Stimulated activated naive CD4-positive, alpha-beta T cell treated with Interleukin-2 at 50 U/mL for 16 hours (primary cell): ENCODE measurements at places on chromosomes 12 and 14.
A peak's percentile ranks its signal among the peaks of the same experiment; 100 is the strongest.

GRCh38 chr12:56838621-56839488, 75.7 kb downstream of the HSD17B6 start:
- DNase-seq = no peak

GRCh38 chr14:23573384-23574015, 5.1 kb downstream of the JPH4 start:
- no peak for DNase-seq

DNA sequence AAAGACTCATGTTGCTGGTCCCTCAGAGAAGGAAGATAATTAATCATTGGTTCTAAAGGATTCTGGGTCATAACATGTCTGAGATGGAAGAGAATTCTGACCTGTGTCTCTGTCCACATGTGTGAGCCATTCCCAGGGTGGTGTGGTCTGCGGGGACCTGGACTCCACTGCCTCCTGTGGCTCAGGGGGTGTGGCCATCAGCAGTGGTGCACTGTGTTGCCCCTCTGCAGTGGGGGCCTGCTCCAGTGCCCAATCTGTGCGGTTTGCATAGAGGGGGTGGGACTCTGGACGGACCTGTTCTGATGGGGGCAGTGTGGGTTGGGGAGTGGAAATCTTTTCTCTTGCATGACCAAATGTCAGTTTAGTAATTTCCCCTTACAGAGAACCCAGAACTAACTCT, 13.5 kb downstream of the KRT85 start:
- no peak for DNase-seq

GRCh38 chr14:95711476-95712176, 2.3 kb downstream of the TCL1A start:
- DNase-seq = no peak

- no peak for DNase-seq
These were observed 105.4 kb downstream of the TTC8 start for GRCh38 chr14:88929656-88930436.

DNA sequence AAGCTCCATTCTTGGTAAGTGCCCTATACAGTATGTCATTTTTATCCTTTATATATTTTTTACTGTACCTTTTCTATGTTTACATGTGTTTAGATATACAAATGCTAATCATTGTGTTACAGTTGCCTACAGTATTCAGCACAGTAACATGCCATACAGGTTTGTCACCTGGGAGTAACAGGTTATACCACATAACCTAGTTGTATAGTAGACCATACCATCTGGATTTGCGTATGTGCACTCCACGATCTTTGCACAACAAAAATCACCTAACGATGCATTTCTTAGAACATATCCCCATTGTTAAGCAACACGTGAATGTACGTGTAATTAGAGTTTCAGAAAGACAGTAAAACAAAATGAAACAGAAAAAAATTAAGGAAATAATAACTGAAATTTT, 11.9 kb upstream of the ANO2 start:
- DNase-seq = no peak

GRCh38 chr12:76551482-76551888, 8.1 kb downstream of the OSBPL8 start:
- DNase-seq = no peak

GRCh38 chr12:76694369-76694768, 69.5 kb upstream of the ZDHHC17 start:
- DNase-seq = no peak

DNA sequence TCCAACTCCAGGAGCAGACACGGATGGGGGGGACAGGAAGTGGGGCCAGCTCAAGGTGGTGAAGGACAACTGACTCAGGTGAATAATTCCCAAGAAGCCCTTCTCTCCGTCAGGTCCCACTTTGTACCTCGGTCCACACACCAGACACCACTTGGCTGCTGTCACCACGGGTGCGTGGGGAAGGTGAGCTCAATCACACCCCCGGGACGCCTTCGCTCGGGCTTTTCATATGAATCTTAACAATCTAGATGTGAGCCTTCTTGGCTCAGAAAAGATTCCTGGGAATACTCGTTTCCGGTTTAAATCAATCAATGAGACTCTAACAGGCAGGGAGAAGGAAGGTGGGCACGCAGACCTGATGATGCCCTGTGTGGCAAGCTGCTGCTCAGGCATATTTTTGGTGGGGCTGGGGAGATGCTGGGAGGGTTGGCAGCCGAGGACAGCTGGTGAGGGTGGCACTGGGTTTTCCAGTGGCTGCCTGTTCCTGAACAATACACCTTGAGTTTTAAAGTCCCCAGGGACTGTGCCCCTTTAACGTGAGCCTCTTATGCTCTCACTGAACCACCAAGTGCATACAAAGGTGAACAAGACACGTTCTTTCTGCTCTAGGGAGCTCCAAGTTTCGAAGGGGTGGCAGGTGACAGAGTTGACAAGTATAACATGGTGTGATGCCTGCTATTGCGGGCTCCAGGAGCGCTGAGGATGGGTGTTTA, 5.1 kb downstream of the TESC start:
- no peak for DNase-seq

DNA sequence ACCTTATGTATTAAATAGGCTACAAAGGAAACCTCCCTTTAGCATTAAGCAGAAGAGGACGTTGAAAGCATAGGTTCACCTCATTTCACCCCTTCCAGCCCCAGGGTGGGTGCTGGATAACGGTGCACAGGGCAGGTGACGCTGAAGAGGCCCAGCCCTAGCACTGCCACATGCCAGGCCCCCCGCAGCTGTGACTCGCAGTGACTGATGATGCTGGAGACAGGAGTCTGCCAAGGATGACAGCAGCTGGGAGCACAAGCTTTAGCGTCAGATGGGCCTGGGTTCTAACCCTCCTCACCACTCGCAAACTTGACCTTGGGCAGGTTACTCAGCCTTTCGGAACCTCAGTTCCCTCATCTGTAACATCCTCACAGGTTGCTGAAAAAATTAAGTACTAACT, 76.7 kb downstream of the TBK1 start:
- no peak for DNase-seq

DNA sequence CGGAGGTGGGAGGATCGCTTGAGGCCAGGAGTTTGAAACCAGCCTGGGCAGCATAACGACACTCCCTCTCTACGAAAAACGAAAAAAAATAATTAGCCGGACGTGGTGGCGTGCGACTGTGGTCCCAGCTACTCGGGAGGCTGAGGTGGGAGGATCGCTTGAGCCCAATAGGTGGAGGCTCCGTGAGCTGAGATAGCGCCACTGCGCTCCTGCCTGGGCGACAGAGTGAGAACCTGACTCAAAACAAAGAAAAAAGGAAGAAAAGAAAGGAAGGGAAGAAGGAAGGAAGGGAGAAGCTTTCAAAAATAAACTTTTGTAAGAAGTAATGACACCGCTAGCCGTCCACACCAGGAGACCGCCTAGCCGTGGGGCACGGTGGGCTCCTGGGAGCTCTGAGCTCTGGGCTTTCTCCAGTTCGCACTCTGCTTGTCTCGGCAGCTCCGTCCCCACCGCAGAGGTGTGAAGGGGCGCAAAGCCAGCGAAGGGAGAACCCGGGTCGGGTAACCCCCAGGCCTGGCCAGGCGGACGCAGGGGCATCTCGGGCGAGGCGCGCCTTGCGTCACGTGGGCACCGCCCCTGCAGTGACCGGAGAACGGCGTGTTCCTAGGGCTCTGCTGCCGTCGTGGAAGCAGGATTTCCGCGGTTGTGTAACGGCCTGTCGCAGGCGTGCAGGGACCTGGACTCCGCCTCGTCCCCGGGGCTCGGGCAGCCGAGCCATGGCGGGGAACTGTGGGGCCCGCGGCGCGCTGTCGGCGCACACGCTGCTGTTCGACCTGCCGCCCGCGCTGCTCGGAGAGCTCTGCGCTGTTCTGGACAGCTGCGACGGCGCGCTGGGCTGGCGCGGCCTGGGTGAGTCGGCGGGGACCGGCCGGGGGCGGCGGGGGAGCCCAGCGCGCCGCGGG, at the start of gene IRAK3:
IRAK3 (plus strand) TSS at position 631 of the 902 bp plus-strand sequence; CDS start at position 717, 86 bp downstream.
- DNase-seq = peak; percentile 17

DNA sequence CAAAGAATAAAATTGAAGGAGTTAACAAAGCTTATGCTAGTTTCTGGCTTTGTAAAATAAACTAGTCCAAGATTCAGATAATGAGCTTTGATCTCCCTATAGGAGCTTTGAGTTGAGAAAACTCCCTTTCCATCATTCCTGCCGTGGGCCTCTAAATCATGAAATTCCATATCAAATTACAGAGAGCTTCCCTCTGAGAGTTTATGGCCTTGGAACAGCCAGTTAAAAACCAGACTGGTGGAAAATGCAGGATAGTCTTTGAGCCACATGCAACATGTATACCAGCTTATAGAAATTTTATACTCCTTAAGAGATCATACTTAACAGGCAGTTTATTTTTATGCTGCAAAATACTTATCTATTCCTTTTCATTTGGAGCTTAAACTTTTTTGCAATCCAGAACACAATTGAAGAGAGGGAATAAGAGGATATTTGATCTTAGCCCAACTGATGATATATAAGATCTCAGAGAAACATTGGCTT, 175.8 kb upstream of the ATP2B1 start:
- no peak for DNase-seq

- no peak for DNase-seq
These were observed 36.4 kb upstream of the ATXN2 start for GRCh38 chr12:111635524-111635923.

GRCh38 chr12:127516467-127516866, 750.5 kb upstream of the TMEM132C start:
- no peak for DNase-seq

GRCh38 chr12:49098035-49098451, 3.4 kb upstream of the DHH start:
- DNase-seq = peak; percentile 54

- no peak for DNase-seq
These were observed 176.9 kb upstream of the FBXO33 start for GRCh38 chr14:39609119-39609518.

DNA sequence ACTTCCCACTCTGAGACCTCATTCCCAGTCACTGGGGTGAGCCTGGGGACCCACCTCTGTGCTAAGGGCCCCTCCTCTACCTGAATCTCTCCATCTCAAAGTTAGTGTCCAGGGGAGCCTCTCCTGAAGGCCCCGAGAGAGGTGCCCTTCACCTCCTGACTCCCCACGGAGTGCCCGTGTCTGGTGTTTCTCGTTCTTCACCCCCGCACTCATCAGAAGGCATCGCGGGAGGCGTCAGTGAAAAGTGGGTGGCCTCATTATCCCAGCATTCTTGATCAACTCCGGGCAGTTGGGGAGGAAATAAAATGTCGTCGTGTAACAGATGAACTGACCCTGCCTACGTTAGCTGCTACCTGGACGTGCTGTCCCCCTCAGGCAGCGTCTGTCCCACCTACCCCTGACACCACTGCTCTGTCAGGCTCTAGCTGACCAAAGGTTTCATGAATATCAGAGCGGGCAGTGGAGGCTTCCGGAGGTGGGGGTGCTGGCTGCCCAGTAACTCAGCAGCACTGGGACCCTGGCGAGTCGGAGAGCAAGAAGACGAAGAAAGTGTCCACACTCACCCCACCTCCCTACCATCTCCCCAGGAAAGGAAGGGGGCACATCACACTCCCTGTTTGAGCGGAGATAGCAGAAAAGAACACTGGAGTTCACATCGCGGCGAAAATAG, 102.9 kb downstream of the PIWIL1 start:
- DNase-seq = no peak

GRCh38 chr14:73248108-73248868, 11.0 kb downstream of the PAPLN start:
- no peak for DNase-seq

DNA sequence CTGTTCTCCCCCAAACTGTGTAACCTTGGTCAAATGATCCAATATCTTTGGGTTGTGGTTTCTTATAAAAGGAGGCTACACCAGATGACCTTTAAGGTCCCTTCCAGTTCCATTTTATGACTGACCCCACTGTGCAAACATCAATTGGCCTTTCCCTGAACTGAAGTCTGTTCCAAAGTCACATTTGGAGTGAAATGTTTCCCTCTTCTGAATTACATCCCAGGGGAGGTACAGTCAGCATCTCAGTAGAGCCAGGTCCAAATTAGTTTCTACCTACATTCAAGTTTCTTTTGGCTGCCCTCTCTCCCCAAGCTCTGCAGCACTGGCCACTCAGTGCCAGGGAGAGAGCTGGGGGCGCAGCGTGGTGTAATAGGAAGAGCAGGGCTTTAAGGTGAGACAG, 34.4 kb downstream of the LIMA1 start:
- DNase-seq = no peak

DNA sequence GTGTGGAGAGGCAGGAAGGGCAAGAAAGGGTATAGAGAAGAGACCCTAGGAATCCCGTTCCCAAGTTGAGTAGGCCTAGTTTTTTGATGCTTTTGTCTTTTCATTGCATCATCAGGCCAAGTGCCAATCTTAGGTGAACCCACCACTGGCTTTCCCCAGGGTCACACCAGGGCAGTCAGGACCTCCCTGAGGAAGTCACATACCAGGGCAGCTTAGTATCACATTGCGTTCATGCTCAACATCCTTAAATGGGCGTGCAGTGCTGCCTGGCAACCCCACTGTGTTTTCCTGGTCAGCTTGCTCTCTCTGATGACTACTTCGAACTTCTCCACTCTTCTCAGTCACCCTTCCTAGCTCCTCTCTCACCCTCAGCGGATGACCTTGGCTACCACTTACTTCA, 9.0 kb downstream of the ASIC1 start:
- no peak for DNase-seq

DNA sequence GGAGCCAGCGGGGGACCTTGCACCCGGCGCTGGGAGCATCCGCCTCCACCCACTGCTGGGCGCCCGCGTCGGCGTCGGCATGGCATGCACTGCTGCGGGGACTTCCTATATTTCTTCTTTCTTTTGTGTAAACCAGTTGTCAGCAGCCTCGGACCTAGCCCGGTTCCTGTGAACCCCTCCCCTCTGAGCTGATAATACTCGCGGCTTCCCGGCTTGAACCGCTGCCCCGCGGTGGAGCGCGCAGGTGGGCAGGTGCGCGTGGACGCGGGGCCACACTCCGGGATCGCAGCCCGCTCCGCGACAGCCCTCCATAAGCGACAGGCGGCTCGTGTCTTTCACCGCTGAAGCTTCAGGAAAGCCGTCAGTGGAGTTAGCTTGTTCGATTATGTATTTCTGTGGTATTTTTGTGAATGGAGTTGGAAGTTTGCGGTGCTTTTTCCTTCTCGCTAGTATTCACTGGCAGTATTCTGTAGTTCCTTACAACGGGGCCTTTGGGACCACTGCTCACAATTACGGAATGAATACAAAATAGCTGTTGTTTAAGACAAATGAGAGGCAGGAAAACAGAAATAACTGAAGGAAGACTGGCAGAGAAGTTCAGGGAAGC, 870 bp downstream of the BMAL2 start:
- peak; percentile 32 for DNase-seq

- no peak for DNase-seq
These were observed 394.3 kb downstream of the EGLN3 start for GRCh38 chr14:33556382-33557121.

DNA sequence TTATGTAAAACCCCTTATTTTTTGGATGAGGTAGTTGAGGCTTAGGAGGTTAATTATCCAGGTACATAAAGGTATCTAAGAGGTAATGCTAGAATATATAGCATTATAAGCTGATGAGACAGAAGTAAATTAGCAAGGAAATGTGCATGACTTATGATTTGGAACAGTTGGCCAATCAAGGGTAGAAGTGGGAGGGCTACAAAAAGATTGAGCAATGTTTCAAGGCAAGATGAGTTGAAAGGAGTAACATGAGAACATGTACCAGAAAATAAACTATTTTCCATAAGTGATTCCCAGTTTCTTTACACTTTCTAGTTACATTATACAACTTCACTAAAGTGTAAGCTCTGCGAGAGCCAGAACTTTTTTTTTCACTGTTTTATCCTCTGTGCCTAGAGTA, 290.9 kb downstream of the LRIG3 start:
- no peak for DNase-seq
